ENCODE measurements at places on chromosomes 2 and 18.

DNA sequence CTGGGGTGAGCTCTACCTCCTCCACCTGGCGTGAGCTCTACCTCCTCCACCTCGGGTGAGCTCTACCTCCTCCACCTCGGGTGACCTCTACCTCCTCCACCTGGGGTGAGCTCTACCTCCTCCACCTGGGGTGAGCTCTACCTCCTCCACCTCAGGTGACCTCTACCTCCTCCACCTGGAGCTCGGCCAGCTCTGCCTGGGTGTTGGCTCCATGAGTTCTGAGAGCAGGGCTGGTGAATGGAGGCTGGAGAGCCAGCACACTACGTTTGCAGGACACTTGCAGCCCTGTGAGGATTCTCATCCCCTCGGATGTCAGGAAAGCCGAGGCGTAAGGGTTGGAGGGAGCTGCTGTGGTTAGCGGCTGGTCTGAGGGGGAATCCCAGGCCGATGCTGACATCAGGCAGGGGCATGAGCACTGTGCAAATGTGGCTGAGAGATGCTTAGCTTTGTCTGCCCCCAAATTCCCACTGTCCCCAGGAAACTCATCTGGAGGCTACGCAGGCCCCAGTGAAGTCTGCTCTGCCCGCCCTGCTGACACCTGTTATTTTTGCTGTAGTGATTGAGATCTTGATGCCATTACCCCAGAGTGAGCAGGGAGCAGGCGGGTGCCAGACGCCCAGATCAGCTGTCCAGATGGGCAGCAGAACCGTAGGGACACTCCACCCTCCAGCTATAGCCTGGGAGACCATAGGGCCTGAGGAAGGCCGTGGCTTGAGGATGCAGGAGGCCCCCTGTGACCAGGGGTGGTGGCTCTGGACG is 3.3 kb downstream of the CROCC2 start:
- DNase-seq = no peak

GRCh38 chr2:168062054-168062453 is 185.3 kb downstream of the STK39 start:
- no peak for DNase-seq

GRCh38 chr2:164843346-164843911 is 1.8 kb upstream of the COBLL1 start:
- no peak for DNase-seq

DNA sequence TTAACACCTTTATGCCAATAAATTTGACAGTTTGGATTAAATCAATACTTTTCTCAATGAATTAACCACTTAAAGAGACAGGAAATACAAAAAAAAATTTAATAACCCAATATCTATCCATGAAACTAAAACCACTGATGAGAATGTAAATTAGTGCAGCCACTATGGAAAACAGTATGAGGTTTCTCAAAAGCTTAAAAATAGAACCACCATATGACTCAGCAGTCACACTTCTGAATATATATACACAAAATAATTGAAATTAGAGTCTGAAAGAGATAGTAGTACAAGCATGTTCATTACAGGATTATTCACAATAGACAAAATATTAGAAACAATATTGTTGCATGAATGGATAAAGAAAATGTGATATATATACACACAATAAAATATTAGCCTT is 382.1 kb upstream of the SETBP1 start:
- no peak for DNase-seq

DNA sequence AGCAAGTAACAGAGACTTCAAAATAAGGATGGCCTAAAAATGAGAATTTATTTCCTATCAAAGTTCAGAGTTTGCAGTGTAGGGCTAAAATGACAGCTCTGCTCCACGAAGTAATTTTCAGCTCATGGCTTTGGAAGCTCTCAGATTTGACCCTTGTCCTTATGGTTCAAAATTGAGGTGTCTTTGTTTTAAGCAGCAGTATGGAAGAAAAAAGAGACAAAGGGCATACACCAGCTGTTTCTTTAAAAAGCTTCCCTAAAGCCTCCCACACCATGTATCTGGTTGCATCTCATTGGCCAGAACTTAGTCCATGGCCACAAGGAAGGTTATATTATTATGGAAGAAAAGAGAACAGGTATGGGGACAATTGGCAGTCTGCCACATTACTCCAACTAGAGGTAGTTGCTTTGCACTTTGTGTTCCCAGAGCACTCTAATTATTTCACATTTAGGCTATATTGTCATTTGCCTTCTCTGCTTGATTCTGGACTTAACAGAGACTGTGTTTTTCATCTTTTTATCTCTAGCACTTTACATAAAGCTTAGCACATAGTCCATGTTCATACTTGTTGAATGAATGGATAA is 180.4 kb downstream of the MCFD2 start:
- DNase-seq = no peak

- no peak for DNase-seq
Observed at GRCh38 chr2:23385351-23385747, 370 bp downstream of the KLHL29 start.

- DNase-seq = no peak
Observed at GRCh38 chr2:235889302-235889630, 278.9 kb downstream of the GBX2 start.

DNA sequence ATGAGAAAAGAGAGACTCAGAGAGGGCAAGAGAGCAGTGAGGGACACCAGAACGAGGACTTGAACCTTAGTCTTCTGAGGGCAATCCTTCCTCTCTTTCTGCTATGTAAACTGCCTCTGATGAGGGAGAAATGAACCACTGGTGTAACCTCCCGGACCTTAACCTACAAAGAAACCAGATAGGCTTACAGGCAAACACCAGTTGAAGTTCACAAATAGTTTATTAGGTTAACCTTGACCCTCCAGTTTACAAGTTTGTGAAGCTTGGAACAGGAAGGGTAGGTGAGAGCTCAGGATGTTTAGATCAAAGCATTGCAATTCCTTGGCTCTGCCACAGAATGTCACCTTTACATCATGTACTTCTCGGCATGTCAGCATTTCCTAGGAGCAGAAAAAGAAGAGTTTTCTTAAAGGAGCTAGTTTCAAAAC is 486.4 kb upstream of the SPRED2 start:
- no peak for DNase-seq

DNA sequence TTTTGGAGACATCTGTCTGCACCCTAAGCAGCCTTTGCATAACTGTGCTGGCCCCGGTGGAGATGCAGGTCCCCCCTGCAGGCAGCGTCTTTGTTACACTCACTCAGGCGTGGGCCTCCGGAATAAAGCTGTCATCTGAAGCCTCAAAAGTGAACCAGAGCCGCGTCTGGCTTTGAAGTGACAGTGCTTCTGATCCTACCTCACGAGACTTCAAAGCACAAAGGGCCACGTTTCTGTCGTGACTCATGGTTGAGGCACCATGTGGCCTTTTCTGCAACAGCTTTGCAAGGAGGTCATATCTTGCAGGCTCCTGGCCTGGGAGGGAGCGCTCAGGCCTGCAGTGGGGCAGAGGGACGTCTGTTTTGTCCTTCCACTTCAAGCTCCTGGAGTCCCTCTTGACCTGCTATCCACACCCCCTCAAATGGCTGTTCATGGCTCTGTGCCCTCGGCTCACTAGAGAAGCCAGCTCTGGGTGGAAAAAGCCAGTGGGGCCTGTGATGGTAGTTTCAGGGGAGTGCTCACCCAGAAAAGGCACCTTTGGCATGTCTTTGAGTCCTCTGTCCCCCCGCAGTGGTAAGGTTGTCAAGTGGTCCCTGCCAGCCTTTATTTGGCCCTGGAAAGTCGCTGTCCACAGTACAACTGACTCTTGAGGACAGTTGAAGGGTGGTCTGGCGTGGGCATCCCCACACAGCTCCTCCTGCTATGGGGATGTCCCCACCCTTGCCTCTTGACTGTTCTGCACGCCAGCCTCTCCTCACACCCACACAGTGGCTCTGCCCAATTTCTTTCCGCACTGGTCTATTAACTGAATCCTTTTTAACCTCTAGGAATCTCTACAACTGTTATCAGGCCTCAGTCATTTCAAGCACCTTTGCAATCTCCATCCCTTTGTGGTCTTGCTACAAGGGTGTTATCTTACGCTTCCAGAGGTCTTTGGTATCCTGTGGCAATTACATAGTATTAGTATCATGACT is 19.3 kb downstream of the GPR55 start:
- peak; percentile 82 for DNase-seq

- DNase-seq = no peak
Observed at GRCh38 chr18:64777556-64777955, 628.7 kb upstream of the LINC00305 start.

DNA sequence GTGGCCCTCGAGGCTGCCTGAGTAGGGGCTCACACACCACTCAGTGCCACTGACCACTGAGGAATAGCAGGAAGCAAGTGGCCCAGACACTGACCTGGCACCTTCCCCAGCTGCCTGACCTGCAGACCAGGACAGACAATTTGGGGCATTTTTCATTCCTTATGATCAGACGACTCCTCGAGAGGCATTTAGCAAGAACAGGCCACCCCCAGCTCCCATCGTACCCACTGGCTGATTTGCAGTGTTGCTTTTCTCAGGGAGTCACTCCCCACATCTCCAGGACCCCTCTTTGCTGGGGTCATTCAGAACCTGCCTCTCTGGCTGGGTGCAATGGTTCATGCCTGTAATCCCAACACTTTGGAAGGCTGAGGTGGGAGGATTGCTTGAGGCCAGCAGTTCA is 185.7 kb downstream of the HAUS1 start:
- DNase-seq = no peak

GRCh38 chr2:69226903-69227302 is 160.1 kb downstream of the GFPT1 start:
- no peak for DNase-seq

DNA sequence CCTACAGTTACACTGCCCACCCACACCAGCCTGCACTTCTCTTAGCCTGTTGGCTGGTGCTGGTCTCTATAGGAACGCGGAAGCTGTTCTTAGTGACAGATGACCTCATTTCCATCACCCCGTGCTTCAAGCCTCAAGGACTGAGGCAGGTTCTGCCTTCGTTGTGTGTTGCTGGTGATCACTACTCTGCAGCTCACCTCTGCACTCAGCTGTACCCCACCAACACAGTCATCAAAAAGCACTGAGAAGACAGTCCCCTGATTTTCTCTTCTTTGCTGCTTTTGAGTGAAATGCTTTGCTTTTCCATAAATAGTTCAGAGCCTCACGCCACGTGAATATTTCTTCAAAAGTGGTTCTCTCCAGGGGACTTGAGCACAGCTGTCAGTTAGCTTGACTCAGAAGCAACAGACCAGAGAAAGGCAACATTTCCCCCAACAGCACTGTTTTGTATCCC is 225.7 kb upstream of the CCDC150 start:
- DNase-seq = no peak

DNA sequence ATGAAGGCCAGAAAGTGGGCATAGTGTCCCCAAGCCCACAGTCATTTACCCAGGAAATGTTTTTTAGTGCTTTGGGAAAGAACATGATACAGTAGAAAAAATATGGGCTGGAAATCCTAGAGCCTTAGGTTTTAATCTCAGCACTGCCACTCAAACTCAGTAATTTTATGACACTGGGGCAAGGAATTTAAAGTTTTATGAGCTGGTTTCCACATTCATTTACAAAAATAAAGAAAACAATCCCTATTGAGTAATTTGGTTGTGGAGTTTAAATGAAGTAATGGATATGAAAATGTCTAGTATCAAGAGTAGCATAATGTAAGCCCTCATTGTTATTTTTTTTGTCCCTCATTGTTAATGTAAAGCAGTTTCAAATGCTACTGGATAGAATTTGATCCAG is 51.5 kb upstream of the FRZB start:
- DNase-seq = no peak

GRCh38 chr2:160175169-160176134 is 24.6 kb downstream of the ITGB6 start:
- no peak for DNase-seq

DNA sequence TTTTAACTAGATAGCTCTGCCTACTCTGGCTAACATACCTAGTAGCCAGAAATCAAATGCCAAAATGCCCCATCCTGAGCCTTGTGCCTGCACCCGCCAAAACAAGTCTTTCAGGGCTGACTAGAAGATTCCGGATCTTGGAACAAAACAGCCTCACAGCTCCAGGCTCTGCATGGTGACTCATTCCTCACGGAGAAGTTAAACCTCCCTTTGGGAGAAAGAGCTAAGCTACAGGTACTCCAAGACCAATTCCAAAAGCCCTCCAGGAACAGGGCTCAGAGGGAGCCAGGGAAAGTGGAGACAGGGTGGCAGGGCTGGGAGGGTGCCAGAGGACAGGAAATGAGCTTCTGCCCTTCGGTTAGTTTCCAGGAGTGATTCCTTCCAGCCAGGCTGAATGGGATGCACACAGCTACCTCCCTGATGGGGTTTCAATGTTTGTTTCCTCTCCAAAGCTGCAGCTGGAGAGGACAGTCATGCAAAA is 295.6 kb downstream of the TNS1 start:
- DNase-seq = no peak

DNA sequence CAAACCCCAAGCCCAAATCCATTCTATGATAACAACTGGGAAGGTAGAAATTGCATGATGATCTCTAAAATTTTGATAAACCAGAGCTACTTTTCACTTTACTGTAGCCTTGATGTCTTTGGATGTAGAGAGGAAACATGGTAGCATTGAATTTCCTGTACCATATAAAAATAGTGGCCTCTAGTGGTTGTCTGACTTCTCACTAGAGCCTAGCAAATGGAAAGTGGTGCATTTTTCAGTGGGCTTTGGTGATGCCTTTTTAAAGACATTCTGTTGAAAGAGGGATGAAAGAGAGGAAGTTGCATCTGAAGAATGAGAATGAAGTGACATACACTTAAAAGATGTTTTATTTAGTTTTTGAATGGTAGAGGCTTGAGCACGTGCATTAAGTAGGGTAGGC is 662.2 kb downstream of the XIRP2 start:
- no peak for DNase-seq

- DNase-seq = no peak
Observed at GRCh38 chr2:222689322-222689721, 17.9 kb downstream of the MOGAT1 start.

- DNase-seq = no peak
Observed at GRCh38 chr2:226618875-226619605, 180.6 kb downstream of the IRS1 start.

DNA sequence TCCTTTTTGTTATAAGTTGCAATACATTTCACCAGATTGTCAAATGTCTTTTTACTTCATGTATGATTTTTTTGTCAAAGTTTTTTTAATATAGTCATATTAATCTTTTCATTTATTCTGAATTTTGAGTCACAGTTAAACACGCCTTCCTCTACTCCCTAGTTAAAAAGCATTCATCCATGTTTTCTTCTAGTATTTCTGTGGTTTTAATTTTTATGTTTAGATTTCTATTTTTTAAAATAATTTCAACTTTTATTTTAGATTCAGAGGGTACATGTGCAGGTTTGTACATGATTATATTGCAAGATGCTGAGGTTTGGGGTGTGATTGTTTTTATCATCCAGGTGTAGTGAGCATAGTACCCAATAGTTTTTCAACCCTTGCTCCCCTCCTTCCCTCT is 146.7 kb upstream of the MYO3B start:
- DNase-seq = no peak

DNA sequence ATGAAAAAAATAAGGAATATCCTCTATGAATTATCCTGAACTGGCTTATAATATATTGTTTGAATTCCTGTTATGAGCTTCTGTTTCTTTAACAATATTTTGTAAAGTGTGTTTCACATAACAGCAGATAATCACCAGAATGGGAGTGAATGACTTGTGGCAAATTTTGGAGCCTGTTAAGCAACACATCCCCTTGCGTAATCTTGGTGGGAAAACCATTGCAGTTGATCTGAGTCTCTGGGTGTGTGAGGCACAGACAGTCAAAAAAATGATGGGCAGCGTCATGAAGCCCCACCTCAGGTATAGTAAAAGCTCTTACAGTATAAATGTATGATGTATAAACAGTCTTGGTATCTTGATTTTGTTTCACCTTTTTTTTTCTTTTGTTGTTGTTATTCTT is 5.9 kb downstream of the GEN1 start:
- no peak for DNase-seq
